ENCODE measurements at places on chromosomes 1 and 21. TPM values are rescaled to one million over a fixed set of nuclear protein-coding genes. Genes with fewer than 3 reads are reported as not detected.

The SH2D1B gene
- total RNA-seq: 0.32 TPM

DNA sequence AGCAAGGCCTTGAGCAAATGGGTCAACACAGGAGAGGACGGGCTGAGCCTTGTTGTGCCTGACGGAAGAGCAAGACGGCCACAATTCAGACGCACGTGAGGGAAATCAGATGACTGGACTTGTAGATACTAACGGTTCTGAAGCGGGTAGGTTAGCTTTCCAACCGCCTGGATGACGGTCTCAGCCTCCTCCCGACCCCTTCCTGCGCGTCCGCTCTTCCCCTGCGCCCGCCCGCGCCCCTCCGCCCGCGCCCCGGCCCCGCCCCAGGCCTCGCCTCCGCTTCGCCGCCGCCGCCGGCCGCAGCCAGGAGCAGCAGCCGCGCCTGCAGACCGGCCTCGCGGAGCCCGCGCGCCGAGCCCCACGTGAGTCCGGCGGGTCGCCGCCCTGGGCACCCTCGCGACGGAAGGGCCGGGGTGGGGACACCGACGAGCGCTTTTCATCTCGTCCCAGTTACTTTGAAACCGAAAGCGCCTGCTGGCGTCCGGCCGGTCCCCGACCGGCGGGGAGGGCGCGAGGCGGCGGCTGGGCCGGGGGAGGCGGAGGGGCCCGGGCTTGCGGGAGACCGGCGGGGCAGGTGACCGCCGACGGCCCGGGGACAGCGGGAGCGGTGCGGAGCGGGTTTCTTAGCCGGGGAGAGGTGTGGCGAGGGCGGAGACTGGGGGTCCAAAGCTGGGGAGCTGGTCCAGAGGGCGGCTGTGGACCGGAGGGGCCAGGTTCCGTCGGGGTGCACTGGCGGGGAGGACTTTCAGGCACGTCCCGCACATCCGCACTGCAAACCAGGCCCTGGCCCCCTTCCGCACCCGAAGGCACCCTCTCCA lies at the start of gene TRAF5:
TSS of gene TRAF5 (plus strand) at position 306 of the 818 bp plus-strand sequence. CDS start 26,407 bp downstream, outside the sequence.
- peak within 1 kb of the TSS; percentile 93 for H3K27ac ChIP-seq
- peak; percentile 75 for DNase-seq
- peaks cover 5% of the 10 kb centered on the region for H3K36me3 ChIP-seq
- no peaks in the 10 kb centered on the region for H3K27me3 ChIP-seq

The KRTAP19-1 gene
- total RNA-seq: not detected

The NECAP2 gene
- 80.4 TPM for total RNA-seq

DNA sequence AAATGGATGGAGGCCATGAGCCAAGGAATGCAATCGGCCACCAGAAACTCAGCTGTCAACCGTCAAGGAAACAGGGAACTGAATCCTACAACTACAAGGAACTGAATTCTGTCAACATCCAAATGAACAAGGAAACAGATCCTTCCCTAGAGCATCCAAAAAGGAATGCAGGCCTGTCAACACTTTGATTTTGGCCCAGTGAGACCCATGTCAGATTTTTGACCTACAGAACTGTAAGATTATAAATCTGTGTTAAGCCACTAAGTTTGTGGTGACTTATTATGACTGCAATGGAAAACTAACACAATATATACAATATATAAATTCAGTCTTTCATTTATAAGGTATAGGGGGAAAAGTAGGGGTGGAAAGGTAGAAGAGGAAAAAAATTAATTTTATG lies 55.3 kb downstream of the SHCBP1L start:
- DNase-seq: no peak
- peaks cover 6% of the 10 kb centered on the region for H3K4me1 ChIP-seq
- H3K27me3 ChIP-seq: no peaks in the 10 kb centered on the region
- peaks cover 5% of the 10 kb centered on the region for H3K36me3 ChIP-seq
- H3K4me3 ChIP-seq: no peak overlapping the region

The FCRL2 gene
- not detected for total RNA-seq

- H3K27ac ChIP-seq: no peak overlapping the region
- no peak for DNase-seq
- H3K4me3 ChIP-seq: no peak overlapping the region
- no peaks in the 10 kb centered on the region for H3K36me3 ChIP-seq
Measured at GRCh38 chr1:160063176-160063575, 6.8 kb downstream of the KCNJ10 start.

The CD1B gene
- total RNA-seq: not detected

The HLX gene
- total RNA-seq: 0.55 TPM
